ENCODE measurements at places on chromosomes 3 and 15.

- no peak for DNase-seq
Measured at GRCh38 chr3:67617518-67617917, 36.9 kb downstream of the SUCLG2 start.

GRCh38 chr15:28967066-28967465 is 81.3 kb downstream of the APBA2 start:
- DNase-seq, result no peak

DNA sequence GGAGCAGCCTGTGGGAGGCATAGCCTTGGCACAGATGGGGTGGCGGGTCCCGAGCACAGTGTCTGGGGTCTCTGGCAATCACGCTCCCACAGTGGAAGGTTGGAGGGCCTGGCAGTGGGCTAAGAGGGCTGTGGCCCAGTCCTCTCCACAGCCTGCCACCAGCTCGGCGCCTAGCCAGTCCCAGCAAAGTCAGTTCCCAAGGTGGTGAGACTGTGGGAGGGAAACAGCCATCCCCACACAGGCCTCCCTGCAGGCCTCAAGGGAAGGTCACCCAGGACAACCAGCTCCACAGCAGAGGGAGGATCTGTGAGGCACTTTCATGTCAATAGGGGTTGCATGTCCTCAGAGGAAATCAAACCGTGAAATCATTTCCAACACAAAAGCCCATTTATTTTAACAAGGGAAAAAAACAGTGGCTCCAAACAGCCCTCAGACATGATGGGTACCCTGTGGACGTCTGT is 27.6 kb upstream of the LIMD1 start:
- DNase-seq, result no peak

- no peak for DNase-seq
Measured at GRCh38 chr3:138440596-138440995, 6.2 kb downstream of the ESYT3 start.

GRCh38 chr3:170815340-170815739 is 54.7 kb downstream of the RPL22L1 start:
- DNase-seq, result peak; percentile 5

GRCh38 chr3:98545940-98546339 is 14.2 kb downstream of the GPR15 start:
- no peak for DNase-seq

- no peak for DNase-seq
Measured at GRCh38 chr15:83766339-83766738, 112.4 kb downstream of the ADAMTSL3 start.

DNA sequence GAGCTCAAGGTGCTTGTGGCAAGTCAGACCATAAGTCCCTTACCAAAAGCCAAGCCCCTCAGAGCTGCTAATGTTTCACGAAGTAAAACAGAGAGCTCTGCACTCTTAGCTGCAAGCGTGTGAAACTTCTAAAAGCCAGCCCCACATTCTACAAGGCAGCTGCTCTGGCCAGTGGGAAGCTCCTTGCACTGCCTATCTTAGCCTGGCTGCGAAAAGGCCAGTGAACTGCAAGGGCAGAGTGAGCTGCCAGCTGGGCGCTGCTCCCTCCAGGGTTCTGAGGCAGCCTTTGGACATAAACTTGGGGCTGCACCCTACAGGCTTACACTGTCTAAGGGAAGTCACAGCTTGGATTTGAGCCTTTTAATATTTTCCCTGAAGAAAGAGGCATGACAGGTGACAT is 2.2 kb upstream of the MUSTN1 start:
- DNase-seq, result no peak

DNA sequence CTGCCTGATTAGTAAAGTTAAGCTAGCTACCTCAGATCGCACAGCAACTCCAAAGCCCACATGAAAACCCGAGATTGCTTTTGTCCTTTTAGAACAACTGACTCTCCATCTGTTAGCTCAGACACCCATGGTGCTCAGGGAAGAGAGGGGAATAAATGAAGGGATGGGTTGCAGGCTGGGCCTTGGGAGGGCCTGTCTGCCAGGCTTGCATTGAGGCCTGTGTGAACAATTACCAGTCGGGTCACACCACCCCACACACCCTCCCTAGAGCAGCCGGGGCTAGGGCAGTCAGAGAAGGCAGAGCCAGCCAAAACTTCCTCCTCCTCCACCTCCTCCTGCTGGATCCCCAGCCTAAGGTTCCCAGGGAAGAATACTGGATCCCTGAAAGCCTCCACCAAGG is 8.8 kb upstream of the PRKAR2A start:
- no peak for DNase-seq

DNA sequence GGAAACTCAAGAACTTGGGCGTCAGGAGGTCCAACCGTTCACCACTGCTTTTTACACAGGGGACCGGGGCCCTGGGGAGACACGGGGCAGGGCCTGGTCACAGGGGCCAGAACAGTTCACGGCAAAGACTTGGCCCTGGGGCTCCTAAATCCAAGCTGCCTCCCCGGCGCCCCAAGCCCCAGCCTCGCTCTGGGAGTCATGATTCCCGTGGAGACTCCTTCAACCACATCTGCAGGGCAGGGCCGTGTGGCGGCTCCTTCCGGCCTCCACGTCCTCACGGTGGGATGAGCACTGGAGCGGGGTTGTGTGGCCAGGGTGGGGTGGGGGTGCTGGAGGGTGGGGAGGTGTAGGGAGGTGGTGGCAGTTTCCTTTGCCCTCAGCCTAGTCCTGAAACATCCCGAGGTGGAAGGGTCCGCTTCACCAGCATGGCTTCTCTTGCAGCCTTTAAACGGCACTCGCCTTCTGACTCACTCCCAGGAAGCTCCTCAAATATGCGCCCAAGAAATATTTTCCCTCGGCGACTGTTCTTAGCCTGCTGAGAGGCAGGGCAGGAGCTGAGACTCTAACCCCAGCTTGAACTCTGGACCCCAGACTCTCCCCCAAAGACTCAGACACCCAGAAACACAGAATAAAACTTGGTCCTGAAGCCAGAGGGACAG is 1.8 kb downstream of the MUC4 start:
- DNase-seq, result no peak

GRCh38 chr15:53197426-53197839 is 407.3 kb upstream of the ONECUT1 start:
- peak; percentile 70 for DNase-seq

DNA sequence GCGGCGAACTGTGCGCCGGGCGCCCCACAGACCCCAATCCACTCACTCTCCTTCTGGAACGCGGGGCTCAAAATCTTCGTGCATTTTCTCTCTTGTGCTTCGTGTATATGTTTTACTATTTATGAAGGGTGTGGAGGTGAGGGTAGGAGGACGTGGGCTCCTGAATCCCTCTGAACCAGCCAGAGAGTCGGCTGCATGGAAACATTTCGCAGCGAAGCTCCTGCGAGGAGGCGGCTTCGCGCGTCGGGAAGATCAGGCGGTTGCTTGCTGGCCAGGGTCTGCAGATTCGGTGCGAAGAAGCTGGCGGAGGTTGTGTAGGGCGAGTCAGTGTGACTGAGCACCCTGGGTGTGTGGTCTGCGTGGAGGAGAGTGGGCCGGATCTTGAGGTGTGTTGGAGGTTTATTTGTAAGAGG is 1.1 kb downstream of the CNTN4 start:
- DNase-seq, result no peak

GRCh38 chr3:165624761-165625160 is 212.5 kb downstream of the BCHE start:
- DNase-seq, result no peak

GRCh38 chr15:69604072-69604411 is 151.4 kb downstream of the RPLP1 start:
- no peak for DNase-seq

DNA sequence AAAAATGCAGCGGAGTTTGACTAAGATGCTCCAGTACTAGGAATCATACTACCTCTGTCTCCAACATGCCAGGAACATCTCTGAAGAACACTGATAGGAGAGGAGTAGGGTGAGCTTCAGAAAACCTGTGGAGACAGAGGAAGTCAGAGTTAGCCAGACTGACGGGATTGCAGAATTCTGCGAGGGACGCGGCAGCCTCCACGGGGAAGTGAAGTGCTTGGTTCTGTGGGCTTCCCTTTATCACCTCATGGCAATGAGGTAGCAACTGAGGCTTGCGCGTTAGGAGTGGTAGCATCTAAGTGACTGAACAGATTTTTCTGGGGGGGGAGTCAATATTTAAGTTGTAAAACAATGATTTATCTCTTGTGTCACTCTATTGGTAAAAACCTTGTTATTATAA is 226.3 kb downstream of the MCTP2 start:
- DNase-seq, result no peak

DNA sequence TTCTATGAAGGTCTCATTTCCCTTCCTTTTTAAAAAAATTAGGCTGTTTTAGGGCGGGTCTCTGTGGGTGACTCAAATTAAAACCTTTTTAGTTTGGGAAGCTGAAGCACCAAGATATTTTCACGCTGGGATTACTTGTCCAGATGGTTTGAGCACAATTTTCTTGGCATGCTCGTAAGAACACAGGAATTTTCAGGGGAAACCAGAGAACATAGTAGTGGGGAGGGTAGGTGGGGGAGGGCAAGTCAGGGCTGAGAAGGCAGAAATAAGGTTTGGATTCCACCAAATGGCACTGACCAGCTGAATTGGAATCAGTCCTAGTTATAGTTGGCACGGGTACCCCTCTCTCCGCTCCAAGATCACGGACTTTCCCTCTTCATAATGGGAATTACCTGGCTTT is 97.3 kb upstream of the LRIG1 start:
- no peak for DNase-seq

DNA sequence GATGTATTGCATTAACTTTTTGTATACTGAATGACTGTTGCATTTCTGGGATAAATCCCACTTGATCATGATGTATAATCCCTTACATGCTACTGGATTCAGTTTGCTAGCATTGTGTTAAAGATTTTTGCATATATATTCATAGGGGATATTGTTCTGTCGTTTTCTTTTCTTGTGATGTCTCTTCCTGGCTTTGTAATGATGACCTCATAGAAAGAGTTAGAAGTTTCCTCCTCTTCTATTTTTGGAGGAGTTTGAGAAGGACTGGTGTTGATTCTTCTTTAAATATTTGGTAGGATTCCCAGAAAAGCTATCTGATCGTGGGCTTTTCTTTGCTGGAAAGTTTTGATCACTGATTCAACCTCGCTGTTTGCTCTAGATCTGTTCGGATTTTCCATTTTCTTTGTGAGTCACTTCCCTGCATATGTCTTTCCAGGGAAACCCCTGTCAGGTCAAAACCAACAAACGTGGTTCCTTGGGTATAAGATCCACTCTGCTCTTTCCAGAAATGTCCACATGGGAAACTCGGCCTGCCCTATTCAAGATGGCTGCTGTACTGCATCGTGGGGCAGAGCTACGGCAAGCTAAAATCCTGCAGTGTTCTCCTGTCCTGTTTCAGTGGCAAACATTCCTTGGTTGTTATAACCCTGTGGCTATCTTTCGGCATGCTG is 120.4 kb downstream of the GABRG3 start:
- no peak for DNase-seq

GRCh38 chr3:57078344-57078634 is 17.8 kb downstream of the SPATA12 start:
- peak; percentile 45 for DNase-seq

GRCh38 chr3:165859061-165859460 is 21.8 kb upstream of the BCHE start:
- no peak for DNase-seq

- no peak for DNase-seq
Measured at GRCh38 chr3:141336672-141337522, 31.4 kb upstream of the ZBTB38 start.

GRCh38 chr3:194750491-194750828 is 64.8 kb downstream of the FAM43A start:
- no peak for DNase-seq

DNA sequence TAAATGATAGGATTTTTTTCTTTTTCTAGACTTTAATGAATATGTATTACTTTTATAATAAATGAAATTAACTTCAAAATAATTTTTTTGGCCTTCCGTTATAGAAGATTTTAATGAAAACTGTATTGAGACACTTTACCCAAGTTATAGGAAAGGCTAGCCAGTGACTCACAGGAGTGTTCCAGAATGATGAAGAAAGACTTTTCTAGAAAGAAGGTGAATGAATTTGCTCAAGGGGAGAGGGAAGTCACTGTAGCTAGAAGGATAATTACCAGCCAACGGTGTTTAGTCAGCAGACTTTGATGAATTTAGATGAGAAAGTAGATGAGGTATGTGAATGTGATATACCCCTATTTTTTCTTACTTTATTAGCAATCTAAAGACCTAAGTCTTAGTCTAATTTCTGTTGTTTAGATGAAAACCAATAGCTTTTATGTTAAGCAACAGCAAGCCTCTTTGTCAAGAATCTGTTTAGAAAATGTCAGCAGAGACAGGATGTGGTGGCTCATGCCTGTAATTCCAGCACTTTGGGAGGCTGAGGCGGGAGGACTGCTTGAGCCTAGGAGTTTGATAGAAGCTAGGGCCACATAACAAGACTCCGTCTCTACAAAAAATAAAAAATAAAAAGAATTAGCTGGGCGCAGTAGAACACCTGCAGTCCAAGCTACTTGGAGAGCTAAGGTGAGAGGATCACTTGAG is 3.2 kb downstream of the ALAS1 start:
- no peak for DNase-seq

DNA sequence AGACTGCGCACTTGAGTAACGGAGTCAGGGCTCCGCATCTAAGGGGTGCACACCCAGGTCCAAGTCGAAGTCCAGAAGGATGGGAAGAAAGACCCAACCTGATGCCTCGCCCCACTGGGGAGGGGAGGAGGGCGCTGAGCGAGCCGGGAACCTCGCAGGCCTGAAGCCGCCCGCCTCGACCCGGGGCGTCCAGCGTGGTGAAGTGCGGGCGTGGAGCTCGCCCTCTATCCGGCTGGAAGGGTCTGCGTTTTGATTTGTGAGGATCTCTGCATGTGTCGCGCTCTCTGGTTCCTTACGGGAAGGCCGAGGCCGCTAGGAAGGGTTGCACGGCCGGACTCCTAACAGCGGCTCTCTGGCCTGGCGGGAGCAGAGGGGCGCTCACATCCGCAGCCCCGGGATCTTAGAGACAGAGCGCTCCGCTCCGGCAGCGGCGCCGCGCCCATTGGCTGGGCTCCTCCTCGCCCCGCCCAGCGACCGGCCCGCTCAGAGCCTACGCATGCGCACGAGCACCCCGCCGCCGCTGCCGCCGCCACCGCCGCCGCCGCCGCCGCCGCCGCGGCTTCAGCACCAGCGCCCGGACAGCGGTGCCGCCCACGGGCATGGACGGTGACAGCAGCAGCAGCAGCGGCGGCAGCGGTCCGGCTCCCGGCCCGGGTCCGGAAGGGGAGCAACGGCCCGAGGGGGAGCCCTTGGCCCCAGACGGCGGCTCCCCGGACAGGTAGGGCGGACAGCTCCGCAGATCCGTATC is at the start of gene DISP2:
Gene DISP2 (plus strand): TSS at position 497 of the 748 bp plus-strand sequence. CDS start 103 bp downstream, at position 600.
- DNase-seq, result peak; percentile 79

- DNase-seq, result no peak
Measured at GRCh38 chr3:153305189-153305588, 143.2 kb downstream of the RAP2B start.

GRCh38 chr15:76309601-76310330 is 1.5 kb downstream of the ETFA start:
- no peak for DNase-seq

- no peak for DNase-seq
Measured at GRCh38 chr3:16151109-16151508, 23.4 kb upstream of the GALNT15 start.

Data from SHP77 (cell line).